NCI-H524 treated with DMSO at 0.1 percent for 48 hours (cell line): ENCODE measurements at places on chromosomes 4 and X.

- DNase-seq, result no peak
Observed at GRCh38 chr4:184844742-184845141, 19.0 kb upstream of the ACSL1 start.

GRCh38 chr4:34619531-34620162 is 1624.7 kb downstream of the ARAP2 start:
- no peak for DNase-seq

DNA sequence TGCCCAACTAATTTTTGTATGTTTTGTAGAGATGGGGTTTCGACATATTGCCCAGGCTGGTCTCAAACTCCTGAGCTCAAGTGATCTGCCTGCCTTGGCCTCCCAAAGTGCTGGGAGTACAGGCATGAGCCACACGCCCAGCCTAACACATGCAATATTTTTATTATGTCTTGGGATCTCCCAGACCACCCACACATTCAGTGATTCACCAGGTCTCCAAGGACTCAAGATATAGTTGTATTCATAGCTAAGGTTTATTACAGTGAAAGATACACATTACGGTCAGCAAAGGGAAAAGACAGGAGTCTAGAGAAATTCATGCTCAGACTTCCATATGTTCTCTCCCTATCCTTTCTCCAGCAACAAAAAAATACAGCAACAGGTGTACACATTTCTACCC is 25.5 kb upstream of the FAM120C start:
- no peak for DNase-seq

GRCh38 chr4:80071604-80072227 is 1.3 kb downstream of the ANTXR2 start:
- DNase-seq, result no peak

- DNase-seq, result no peak
Observed at GRCh38 chr4:153260553-153261300, 56.5 kb downstream of the TRIM2 start.

DNA sequence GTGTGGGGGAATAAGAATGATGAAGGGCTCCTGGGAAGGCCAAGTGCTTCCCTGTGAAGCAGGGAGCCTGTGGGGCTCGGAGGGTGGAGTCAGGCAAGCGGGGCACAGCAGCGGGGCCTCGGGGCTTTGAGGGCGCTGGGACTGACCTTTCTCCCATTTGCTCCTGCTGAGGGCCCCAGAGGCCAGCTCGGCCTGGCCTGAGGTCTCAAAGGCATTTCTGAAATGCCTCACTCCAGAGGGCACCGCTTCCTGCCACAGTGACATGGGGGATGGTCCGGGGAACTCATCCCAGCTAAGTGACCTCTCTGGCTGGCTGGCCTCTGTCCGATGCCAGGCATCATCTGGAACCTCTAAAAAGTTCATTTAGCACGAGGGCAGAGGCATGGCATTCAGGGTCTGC is 98.8 kb upstream of the STX18 start:
- DNase-seq, result no peak
